ENCODE measurements at places on chromosomes 5 and 9.

- DNase-seq, result no peak
These were observed 127.0 kb downstream of the SAXO1 start for GRCh38 chr9:18905883-18906629.

- no peak for DNase-seq
These were observed 33.3 kb upstream of the FAT2 start for GRCh38 chr5:151624476-151624875.

GRCh38 chr9:90007516-90008440 lies 403.0 kb downstream of the GADD45G start:
- no peak for DNase-seq

GRCh38 chr5:56699538-56699937 lies 115.8 kb upstream of the MAP3K1 start:
- no peak for DNase-seq

- no peak for DNase-seq
These were observed 562.9 kb upstream of the FTMT start for GRCh38 chr5:121288781-121289180.

- DNase-seq, result peak; percentile 78
These were observed 41.2 kb downstream of the SLC22A5 start for GRCh38 chr5:132410451-132411303.

DNA sequence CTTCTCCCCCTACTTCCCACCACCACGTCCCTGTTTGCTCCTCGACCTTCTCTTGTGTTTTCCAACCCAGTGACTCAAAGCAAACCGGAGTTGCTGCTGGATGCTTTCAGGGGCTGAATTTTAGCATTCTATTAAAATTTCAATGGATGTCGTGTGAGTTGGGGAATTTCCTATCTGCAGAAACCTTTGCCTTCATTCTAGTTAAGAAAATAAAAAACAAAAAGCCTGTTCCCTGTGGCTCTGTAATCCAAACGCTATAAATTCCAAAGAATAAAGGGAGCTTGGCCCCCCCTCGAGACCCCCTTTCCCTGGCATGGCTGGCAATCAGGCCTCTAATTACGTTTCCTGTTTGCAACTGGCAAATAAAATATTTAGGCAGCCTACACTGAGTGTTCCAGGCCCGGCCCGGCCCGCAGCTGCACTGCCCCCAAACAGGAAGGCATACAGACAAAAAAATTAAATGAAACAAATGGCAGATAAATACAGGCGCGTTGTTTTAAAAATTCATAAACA lies 139.4 kb upstream of the PPP1R26 start:
- DNase-seq, result no peak

- DNase-seq, result no peak
These were observed 421.5 kb downstream of the KIAA0825 start for GRCh38 chr5:94196953-94197352.

- DNase-seq, result no peak
These were observed 740.3 kb upstream of the CDH6 start for GRCh38 chr5:30453168-30453567.

- no peak for DNase-seq
These were observed 96.6 kb downstream of the RGS3 start for GRCh38 chr9:113559834-113560800.

DNA sequence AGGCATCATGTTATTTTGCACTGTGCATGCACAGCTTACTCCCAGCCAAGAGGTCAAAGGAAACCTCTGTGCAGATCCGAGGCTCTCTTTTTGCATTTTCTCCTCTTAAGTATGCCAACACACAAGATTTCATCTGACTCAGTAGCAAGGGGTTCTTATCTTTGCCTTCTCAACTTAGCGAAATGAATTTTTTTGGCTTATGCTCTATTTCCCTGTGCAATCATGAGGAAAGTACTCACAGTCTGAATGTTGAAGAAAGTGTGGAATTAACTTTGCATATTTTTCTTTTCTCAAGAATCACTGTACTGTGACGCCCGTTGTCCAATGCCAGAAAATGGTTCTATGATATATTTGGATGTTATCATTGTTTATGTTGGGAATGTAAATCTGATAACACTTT lies 173.5 kb upstream of the FBXL7 start:
- DNase-seq, result no peak

- DNase-seq, result no peak
These were observed 448.6 kb upstream of the MPDZ start for GRCh38 chr9:13728131-13728530.

DNA sequence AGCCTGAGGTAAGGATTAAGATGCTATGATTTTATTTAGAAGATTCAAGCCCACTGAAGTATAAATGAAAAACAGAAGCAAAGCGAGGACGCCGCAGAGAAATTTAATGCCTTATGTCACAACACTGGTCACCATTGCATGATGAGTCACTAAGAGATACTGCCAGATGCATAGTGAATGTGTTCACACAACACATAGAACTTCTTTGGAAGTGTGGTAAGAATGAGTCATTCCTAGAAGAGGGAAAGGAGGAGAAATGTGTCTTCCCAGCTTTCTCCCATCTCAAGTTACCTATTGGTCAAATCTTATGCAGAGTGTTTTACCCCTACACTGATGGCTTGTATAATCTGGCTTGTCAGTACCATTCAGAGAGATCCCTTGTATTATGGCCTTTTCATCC lies 465.3 kb upstream of the ARRDC3 start:
- no peak for DNase-seq

DNA sequence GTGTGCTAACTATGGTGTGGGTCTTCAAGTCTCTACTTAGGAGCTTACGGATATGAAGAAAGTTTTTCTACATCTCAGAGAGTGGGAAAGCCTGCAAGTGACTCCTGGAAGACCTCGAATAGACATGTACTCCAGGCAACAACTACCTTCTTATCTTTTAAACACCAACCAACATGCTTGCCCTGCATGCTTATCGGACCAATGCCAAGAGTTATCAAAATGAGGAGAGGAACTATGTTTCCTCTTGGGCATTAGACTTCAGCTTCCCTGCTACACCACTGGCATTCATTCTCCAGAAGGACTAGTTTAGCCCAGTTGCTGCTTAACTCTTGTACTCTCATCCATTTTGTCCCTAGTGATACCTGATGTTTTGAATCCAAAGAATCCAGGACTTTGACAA lies 74.7 kb upstream of the MAN2A1 start:
- DNase-seq, result no peak

- DNase-seq, result no peak
These were observed 10.8 kb upstream of the BICD2 start for GRCh38 chr9:92775466-92775865.

DNA sequence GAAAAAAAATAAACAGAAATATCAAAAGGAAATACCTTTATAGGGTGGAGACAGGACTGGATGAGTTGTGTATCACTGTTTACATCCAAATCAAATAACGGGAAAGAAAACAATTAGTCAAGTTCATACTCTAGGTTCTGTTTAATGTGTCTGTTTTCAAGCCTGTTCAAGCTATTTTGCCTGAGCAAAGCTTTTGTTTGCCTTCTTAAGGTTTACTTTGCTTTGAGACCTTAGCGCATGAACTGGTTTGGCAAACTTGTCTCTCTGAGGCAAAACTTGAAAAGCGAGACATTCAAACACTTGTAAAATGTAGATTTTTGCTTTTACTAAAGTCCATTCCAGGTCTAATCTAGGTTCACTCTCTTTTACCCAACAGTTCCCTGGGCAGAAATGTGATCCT lies 174.1 kb upstream of the RFX3 start:
- DNase-seq, result no peak

- DNase-seq, result no peak
These were observed 17.4 kb upstream of the FCN1 start for GRCh38 chr9:134935056-134935640.

DNA sequence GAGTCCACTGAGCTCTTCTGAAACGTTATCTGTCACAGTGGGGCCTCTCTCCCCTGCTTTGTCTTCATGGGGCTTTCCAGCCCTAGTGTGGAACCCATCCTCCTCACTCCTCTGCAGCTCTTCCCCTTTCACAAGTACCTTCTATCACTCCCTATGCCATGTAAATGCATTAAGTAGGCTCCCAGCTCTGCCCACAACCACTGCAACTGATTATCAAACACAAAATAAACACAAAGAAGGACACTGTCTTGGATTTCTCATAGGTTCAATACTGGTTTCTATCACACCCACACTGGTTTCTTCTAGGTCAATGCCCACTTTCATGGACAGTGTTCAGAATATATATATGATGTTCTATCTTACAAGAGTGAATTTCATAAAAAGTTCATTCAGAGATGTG lies 139.4 kb downstream of the GNAQ start:
- no peak for DNase-seq

- no peak for DNase-seq
These were observed 108.6 kb downstream of the TRIO start for GRCh38 chr5:14251733-14252132.

GRCh38 chr5:113246361-113246870 lies 188.4 kb downstream of the TSSK1B start:
- no peak for DNase-seq

- no peak for DNase-seq
These were observed 279.7 kb downstream of the GADD45G start for GRCh38 chr9:89884356-89885083.

- DNase-seq, result no peak
These were observed 66.2 kb downstream of the NEK6 start for GRCh38 chr9:124323904-124324303.

- DNase-seq, result no peak
These were observed 256.0 kb downstream of the DOCK8 start for GRCh38 chr9:470552-471194.

DNA sequence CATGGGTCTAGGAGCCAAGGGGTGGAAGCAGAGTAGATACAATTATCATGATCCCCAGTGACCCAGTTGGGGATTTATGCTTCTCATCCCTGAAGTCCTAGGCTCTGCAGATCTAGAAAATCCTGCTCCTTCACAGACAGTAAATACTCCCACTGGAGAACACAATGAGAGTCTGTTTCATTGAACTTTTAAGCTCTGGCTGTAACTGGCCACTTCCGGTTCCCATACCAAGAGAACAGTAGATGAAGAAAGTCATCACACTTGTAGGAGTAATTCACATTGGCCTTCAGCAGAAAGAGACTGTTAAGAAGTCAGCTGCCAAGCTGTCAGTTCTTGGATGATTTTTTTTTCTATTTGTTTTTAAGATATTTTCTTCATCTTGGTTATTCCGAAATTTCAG lies 597.1 kb downstream of the ACTL7B start:
- no peak for DNase-seq

GRCh38 chr9:35116898-35117551 lies 1.4 kb upstream of the ATOSB start:
- peak; percentile 66 for DNase-seq

GRCh38 chr5:166562246-166562645 lies 1729.2 kb upstream of the WWC1 start:
- DNase-seq, result no peak

- no peak for DNase-seq
These were observed 193.3 kb upstream of the GRIN3A start for GRCh38 chr9:101931756-101932155.

GRCh38 chr5:20494706-20495105 lies 506.7 kb upstream of the CDH18 start:
- no peak for DNase-seq

GRCh38 chr5:82911910-82912309 lies 165.3 kb downstream of the TMEM167A start:
- no peak for DNase-seq

DNA sequence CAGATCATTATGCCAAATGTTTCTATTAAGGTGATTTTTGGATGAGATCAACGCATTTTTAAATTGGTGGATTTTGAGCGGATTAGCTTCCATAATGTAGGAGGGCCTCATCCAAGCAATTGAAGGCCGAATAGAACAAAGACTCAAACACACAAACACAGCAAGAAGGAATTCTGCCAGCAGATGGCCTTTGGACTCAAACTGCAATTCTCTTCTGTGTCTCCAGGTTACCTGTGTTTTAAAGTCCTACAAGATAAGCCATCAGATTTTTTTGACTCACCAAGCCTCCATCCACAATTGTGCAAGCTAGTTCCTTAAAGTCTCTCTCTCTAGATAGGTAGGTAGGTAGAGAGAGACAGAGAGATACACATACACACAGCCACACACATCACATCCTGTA lies 25.5 kb downstream of the CDH6 start:
- no peak for DNase-seq

DNA sequence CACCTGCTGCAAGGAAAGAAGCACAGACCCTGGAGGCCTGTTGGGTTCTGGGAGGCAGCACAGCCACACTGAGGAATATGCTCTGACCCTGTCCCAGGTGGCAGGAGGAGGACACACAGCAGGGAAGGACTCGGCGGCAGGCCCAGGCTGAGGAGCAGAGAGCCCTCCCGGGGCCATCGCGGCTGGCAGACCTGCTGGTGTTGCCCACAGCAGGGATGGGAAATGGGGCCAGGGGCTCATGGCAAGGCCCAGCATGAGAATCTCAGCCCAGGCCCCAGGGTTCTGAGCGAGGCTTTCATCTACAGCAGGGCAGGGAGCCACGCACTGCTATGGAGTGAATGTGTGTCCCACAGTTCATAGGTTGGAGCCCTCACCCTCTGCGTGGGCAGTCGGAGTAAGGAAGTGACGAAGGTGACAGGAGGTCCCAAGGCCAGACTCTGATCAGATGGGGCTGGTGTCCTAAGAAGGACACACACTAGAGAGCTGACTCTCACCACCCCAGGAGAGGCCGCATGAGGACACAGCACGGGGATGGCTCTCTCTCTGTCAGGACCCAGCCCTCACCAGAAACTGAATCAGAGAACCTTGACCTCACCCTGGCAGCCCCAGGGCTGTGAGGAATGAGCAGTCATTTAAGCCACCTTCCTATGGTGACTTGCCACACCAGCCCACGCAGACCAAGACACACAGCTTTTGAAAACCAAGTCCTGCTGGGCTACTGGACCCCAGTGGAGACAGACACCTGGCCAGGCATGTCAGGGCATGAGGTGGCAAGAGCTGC lies 10.3 kb upstream of the GPSM1 start:
- no peak for DNase-seq

GRCh38 chr5:158212917-158213316 lies 354.0 kb upstream of the CLINT1 start:
- DNase-seq, result no peak

DNA sequence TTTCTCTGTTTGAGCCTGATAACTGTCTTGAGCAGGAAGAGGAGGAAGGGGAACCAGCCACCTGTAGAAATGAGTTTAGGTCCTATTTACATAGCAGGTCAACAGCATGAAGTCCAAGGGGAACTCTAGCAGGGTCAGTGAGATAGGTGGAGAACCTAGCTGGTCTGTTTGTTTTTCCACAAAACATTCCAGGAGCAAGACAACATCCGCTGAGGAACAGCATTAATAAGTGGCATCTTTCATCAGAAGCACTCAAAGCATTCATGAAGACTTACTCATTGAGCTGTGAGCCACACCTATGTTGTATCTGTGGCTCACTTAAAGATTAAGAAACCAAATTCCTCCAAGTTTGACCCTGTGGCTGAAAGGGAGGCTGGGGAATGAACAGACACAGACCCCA lies 115.9 kb downstream of the ACTBL2 start:
- DNase-seq, result no peak

- no peak for DNase-seq
These were observed 76.5 kb downstream of the DAP start for GRCh38 chr5:10684303-10685086.

DNA sequence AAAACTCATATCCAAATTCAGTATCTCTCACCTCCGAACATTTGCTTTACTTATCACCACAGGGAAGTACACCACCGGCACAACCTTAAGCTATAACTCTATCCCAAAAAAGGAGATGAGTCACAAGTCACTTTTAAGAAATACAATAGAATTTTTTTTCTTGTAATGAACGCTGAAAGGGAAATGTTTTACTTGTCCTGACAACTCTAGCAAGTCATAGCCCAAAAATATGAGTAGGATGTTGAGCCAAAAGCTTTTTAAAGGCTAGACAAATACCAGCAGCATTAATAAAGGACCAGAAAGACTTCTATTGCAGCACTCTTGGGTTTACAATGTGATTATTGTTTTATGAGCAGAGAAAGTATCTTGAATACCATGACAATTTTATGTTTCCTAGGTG lies 147.3 kb upstream of the FST start:
- no peak for DNase-seq
